CD4-positive, alpha-beta T cell treated with Interleukin-17A for 1 hour (primary cell): ENCODE measurements at places on chromosomes 11 and 22.
A peak's percentile ranks its signal among the peaks of the same experiment; 100 is the strongest.

- peak; percentile 3 for DNase-seq
Observed at GRCh38 chr11:104704888-104705287, 193.4 kb downstream of the CASP12 start.

GRCh38 chr11:72676861-72677341, 2.7 kb upstream of the PDE2A start:
- peak; percentile 59 for DNase-seq

DNA sequence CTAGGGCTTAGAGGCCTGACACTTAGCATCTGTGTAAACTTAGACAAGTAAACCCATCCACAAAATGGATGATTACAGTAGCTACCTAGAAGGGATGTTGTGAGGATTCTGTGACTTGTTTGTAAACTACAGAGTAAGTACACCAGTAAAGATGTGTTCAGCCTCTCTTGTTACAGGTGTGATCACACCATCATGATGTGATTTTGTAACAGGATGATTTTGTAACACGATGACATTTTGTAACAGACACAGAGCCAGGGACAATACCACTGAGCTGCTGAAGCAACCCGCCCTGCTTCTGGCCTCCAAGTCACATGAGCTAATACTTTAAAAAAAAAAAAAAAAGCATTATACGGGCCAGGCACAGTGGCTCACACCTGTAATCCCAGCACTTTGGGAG, 17.0 kb downstream of the FADD start:
- DNase-seq, result no peak

- no peak for DNase-seq
Observed at GRCh38 chr22:42061041-42061440, 9.6 kb downstream of the NAGA start.

DNA sequence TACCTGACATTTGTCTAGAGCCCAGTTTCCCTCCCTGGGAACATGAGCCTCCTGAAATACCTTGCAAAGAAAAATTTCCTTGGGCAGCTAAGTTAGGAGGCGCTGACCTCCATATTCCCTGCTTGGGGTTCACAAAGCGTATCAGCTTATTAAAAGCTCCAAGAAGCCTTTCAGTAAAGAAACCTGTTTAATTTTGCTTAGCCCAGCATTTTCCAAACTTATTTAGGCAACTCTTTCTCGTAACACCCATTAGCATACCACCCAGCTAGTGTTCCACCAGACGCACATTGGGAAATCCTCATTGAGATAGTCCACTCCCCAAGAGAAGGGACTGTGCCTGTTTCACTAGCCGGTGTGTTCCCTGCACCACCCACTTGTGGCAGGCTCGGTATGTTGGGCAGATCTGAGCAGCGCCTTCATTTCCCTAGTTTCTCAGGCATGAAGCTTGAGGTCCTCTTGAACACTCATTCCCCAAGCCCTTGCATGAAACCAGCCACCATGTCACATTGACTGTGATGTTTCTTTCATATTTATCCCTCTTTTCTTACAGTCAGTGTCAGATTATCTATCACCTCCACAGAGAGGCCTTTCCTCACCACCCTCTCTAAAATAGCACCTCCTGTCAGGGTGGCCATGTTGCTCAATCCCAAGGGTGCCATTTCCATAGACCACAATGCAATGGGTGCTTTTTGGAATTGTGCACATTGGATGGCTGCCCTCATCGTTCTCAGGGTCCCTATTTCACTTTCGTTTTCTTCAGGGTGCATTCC, 12.5 kb upstream of the ELF5 start:
- no peak for DNase-seq

GRCh38 chr11:110501428-110501827, 71.7 kb downstream of the FDX1 start:
- DNase-seq, result no peak

DNA sequence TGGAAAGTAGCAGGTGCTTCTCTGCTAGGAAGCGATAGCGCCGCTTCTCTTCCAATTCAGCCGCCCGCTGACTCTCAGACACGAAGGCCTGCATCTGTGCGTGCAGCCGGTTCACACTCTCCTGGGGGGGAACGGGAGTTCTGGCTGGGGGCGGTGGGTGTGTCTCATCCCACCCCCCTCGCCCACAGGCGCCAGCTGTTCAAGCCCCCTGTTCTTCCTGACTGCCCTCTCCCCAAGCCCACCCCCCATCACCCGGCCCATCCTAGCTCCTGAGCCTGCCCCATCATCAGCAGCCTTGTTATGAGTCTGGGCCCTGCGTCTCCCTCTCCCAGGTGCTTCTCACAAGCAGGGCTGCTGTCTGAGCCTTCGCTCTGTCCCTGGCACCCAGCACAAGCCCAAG, 13.1 kb upstream of the SLC16A8 start:
- DNase-seq, result no peak

DNA sequence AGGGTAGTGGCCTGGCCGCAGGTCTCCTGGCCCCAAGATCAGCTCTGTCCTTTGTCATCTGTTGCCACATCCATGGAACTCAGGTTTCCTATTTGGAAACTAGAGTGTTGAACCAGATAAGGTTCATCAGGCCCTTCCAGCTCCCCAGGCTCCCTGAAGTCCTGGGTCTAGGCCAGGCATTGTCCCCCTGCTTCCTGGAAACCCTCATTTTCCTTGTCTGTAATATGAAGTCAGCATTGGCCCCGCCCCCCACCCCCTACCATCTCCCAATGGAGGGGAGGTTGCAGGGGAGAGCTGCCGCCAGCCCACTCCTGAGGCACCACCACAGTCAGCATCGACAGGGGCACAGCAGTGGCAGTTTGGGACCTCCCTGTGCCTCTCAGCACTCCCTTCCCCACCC, 9.0 kb upstream of the MS4A10 start:
- DNase-seq, result no peak

DNA sequence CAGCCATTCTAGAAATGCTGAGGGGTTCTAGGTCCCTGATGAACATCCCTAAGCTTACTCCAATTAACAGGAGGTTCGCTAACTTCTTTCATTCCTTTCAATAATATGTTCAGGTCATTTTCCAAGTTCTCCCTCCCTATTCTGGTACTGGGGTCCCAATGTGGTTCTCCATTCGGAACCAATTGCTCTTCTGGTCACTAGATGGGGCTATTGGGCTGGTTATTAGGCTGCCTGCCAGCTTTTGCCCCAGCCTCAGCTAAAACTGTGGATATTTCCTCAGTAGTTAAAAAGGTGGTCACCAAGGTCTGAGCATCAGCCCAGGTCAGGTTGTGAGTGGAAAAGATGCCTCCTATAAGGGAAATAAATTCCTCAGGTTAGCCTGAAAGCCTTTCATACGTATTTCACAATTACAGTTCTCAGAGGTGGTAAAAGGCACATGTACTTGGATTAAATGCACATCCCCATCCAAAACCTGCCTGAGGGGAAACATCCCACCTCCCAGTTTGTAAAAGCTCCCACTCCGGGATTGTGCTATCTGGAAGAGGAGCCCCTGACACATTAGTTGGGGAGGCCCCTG, 161.1 kb upstream of the CCDC179 start:
- DNase-seq, result no peak

GRCh38 chr11:76701294-76702040, 30.9 kb upstream of the LRRC32 start:
- DNase-seq, result no peak

GRCh38 chr22:31089160-31090100, 8.3 kb downstream of the SMTN start:
- peak; percentile 52 for DNase-seq

DNA sequence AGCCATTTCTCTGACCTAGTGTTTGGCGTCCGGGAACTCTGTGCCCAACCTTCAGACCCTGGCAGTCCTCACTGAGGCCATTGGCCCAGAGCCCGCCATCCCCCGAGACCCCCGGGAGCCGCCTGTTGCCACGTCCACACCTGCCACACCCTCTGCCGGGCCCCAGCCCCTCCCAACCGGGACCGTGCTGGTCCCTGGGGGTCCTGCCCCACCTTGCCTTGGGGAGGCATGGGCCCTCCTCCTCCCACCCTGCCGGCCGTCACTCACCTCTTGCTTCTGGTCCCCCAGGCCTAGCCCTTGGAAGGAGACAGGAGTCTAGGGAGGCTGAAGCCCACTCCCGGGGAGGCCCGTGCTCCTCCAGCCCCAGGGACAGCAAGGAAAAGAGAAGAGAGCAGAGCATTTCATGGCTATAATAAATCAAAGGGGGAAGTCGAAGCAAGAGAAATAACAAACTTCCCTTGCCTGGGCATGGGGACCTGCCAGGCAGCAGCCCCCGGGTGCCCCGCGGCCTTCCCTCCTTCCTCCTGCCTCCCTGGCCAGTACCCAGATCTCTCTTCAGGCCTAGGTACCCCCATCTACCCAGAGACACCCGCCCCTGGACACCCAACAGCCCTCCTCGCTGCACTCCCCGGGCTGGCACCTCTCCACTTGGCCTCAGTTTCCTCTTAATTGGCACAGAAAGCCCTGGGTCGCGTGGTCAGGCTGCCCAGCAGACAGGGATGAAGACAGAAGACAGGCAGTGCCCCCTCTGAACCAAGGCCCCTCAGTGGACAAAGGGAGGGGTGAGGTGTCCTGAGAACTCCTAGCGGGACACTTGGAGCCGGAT, 13.0 kb upstream of the SLC39A13 start:
- DNase-seq, result no peak

DNA sequence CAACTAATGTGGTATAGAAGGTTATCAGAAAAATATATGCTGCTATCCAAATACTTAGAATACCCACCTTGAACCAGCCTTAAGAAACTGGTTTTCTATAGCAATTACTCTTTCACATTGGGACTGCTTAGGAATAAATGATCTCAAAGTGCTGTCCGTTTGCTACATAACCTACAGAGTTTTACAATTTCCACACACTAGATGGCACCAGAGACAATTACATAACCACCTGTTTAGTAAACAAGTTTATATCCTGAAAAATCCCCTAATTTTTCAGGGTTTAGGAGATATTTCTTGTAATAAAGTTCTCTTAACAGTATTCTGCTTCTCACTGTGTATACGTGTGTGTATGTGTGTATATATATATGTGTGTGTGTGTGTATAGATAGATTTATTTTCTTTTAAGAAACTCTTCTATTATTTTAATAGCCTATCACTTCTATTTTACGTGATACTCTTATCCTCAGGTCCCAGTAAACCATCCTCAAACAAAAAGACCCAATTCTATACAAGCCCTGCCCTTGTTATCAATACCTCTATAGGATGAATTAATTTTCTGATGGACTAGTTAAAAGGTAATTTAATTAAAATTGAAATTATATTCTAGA, 6.7 kb upstream of the OR5I1 start:
- DNase-seq, result no peak

- DNase-seq, result no peak
Observed at GRCh38 chr11:47067401-47067800, 109.3 kb downstream of the ARFGAP2 start.

DNA sequence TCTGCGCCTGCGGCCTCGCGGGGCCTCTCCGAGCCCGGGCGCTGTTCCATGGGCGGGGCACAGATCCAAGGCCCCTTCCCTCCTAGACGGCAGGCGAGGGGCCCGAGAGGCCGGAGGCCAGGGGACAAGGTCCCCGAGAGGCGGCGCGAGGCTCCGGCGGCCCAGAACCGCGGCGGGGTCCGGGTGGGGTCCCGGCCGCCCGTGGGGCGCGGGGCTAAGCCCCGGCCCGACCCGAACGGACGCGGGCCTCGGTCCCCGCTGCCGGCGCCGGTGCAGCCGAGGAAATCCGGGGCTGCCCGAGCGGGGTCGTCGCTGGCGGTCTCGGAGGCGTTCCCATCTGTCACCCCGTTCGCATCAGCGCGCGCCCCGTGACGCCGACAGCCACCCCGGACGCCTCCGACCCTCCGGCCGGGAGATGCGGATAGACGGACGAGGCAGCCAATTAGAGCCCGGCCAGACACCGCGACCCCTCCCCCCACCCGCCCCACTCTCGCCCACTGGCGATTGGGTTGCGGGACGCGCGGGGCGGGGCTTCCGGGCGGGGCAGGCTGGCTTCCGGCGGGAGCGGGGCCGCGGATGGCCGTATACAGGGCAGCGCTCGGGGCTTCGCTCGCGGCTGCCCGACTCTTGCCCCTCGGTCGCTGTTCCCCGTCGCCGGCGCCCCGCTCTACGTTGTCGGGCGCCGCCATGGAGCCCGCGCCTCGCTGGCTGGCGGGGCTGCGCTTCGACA, at the start of gene SELENOO:
TSS of gene SELENOO (plus strand) at position 551 of the 730 bp plus-strand sequence. CDS start at position 577, 26 bp downstream.
- DNase-seq, result peak; percentile 94

DNA sequence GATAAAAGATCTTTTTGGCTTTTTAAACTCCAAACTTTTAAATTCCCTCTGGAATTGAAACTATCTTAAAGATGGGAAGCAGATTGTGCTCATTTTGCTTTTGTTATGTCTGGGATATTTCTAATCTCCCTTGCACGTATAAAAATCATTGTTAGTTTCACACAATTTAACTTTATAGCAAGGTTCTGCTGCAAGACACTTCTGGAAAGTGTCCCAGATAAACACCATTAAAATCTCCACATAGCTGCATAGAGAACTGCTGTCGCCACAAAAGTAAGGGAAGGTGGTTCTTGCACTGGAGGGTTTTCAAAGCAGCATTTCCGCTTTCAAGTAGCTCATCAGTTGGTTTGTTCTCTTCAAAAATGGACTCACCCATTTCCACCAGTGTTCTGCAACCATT, 11.8 kb downstream of the PTS start:
- no peak for DNase-seq

DNA sequence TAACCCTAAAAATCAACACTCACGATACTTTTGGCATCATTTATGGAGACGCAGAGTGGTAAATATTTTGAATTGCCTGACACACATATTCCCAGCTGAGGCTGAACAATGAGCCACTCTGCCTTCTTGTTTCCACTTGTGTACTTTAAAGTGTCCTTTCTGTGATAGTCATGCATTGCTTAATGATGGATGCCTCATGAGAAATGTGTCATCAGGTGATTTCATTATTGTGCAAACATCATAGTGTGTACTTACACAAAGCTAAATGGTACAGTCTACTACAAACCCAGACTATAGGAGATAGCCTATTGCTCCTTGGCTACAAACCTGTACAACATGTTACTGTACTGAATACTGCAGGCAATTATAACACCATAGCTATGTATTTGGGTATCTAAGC, 44.2 kb downstream of the MRE11 start:
- no peak for DNase-seq

DNA sequence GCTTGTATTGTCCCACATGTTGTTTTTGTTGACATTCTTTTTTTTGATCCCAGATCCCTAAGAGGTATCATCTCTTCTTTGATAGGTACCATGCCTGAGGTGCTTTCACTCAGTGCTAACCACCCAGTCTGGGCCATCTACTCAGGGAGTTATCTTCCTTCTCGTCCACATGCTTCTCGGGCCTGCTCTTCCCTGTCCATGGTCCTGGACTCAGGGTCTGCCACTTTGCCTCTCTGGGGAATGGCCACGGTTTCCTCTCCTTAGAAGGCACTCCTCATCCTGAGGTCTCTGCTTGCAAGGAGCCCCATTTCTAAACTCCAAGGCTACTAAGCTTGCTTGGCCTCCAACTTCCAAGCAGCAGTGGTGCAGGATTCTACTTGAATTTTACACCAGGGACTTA, 227.0 kb upstream of the NCAM1 start:
- DNase-seq, result no peak

- DNase-seq, result no peak
Observed at GRCh38 chr11:100883830-100884229, 196.7 kb downstream of the ARHGAP42 start.

DNA sequence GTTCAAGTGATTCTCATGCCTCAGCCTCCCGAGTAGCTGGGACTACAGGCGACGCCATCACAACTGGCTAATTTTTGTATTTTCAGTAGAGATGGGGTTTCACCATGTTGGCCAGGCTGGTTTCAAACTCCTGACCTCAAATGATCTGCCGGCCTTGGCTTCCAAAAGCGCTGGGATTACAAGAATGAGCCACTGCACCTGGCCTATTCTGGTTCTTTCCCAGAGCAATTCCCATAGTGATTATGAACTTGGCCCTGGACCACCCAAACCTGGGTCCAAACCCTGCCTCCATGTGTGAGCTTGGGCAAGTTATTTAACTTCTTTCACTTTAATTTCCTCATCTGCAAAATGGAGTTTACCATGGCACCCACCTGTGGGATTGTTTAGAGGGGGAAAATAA, 61.5 kb upstream of the HEPHL1 start:
- DNase-seq, result no peak
